ENCODE measurements at places on chromosomes 7 and 10. TPM values are rescaled to one million over a fixed set of nuclear protein-coding genes. Genes with fewer than 3 reads are reported as not detected.
A peak's percentile ranks its signal among the peaks of the same experiment; 100 is the strongest.

GRCh38 chr7:118214833-118215182 is 9.7 kb upstream of the ANKRD7 start:
- H3K36me3 ChIP-seq, result no peaks in the 10 kb centered on the region
- peak overlapping the region; percentile 63 for H3K4me3 ChIP-seq
- DNase-seq, result no peak

DNA sequence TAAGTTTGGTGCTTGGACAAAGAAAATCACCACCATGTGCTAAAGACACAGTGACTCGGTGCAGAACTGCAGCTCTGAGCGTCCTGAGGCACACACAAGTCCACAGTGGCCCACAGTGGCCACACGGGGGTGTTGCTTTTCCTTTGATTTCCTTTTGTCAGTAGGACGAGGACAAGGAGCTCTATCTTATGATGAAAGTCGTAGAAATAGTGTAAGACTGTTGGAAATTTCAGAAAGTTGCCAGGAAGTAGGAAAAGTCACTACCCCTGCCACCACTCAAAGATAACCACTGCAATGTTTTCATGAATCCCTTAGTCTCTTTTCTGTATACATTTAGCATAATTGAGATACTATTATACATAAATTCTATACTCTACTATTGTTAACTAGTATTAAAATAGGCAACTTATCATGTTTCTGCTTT is 146.0 kb downstream of the TNS3 start:
- H3K27me3 ChIP-seq, result no peaks in the 10 kb centered on the region
- no peak for DNase-seq
- no peaks in the 10 kb centered on the region for H3K4me1 ChIP-seq
- H3K36me3 ChIP-seq, result peaks cover 31% of the 10 kb centered on the region
- H3K27ac ChIP-seq, result no peak overlapping the region

- H3K27ac ChIP-seq, result no peak overlapping the region
- no peaks in the 10 kb centered on the region for H3K36me3 ChIP-seq
- H3K4me1 ChIP-seq, result no peaks in the 10 kb centered on the region
- no peaks in the 10 kb centered on the region for H3K27me3 ChIP-seq
- no peak for DNase-seq
These were observed 1.8 kb upstream of the RPA3 start for GRCh38 chr7:7720193-7720592.

GRCh38 chr10:75492173-75492925 is 60.9 kb downstream of the LRMDA start:
- H3K27me3 ChIP-seq, result no peaks in the 10 kb centered on the region
- H3K27ac ChIP-seq, result no peak overlapping the region
- H3K4me3 ChIP-seq, result no peak overlapping the region
- DNase-seq, result no peak
- no peaks in the 10 kb centered on the region for H3K4me1 ChIP-seq

DNA sequence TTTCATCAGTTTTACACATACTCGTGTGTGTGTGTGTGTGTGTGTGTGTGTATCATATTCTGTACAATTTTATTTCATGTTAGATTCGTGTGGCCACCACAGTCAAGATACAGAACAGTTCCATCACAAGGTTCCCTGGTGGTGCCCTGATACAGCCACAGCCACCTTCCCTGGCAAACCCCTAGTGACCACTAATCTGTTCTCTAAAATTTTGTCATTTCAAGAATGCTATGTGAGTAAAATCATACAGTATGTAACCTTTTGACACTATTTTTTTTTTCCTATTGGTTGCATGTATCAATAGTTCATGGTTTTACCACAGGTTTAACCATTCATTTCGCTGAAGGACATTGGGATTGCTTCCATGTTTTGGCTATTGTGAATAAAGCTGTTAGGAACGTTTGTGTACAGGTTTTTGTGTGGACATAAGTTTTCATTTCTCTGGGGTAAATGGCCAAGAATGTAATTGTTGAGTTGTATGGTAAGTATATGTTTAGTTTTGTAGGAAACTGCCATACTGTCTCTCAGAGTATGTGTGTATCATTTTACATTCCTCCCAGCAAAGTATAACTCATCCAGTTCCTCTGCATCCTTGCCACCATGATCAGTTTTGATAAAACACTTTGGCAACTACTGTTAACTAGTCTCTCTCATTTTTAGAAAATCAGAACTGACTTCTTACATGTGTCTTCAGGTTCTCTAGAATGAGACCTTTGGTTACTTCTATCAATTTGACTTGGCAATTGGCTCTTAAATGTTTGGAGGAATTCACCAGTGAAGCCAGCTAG is 20.6 kb downstream of the KLHDC10 start:
- no peak for DNase-seq
- H3K4me3 ChIP-seq, result no peak overlapping the region
- H3K27me3 ChIP-seq, result no peaks in the 10 kb centered on the region
- H3K27ac ChIP-seq, result no peak overlapping the region
- H3K4me1 ChIP-seq, result no peaks in the 10 kb centered on the region
- no peaks in the 10 kb centered on the region for H3K36me3 ChIP-seq

GRCh38 chr7:157703534-157704195 is 366.9 kb downstream of the DNAJB6 start:
- no peak overlapping the region for H3K27ac ChIP-seq
- DNase-seq, result no peak
- H3K4me3 ChIP-seq, result no peak overlapping the region
- no peaks in the 10 kb centered on the region for H3K4me1 ChIP-seq
- H3K36me3 ChIP-seq, result no peaks in the 10 kb centered on the region
- no peaks in the 10 kb centered on the region for H3K27me3 ChIP-seq

Gene ACTL6B
- total RNA-seq, result not detected

- H3K36me3 ChIP-seq, result no peaks in the 10 kb centered on the region
- H3K27ac ChIP-seq, result no peak overlapping the region
- DNase-seq, result no peak
- H3K4me1 ChIP-seq, result peaks cover 3% of the 10 kb centered on the region
- no peak overlapping the region for H3K4me3 ChIP-seq
These were observed 1356.8 kb downstream of the XPNPEP1 start for GRCh38 chr10:108566316-108567107.

DNA sequence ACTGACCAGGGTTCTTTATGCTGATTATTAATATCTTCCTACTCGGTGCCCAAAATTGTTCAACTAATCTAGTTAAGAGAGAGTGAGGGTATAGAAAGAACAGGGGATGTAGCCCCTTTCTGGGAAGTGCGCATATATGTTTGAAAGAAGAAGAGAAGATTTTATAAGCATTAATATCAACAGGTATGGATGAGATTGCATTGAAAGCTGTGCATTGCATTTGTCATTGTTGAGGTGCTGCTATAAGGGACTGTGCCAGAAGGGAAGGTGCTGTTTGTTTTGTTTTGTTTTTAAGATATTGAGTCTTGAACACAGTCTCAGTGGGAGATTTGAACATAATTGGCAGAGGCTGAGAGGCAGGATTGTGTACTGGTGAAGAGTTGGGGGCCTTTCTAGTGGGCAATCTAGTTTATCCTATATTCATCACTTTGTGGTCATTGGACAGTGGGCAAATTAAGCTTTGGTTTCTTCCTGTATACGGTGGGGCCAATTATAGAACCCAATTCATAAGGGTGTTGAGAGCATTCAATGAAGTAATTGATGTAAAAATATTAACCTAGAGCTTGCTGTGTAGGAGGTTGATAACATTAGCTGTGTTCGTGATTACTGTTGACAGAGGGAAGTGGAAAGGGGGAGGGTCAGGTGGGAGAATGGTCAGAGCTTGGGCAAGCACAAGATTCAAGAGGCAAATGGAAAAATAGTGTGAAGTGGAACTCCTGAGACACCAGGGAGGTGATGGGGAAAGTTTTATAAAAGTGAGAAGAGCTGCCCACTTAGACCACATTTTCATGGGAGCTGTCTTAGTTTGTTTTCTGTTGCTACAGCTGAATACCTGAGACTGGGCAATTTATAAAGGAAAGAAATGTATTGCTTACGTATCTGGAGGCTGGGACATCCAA is 19.9 kb upstream of the PCGF5 start:
- no peaks in the 10 kb centered on the region for H3K27me3 ChIP-seq
- no peaks in the 10 kb centered on the region for H3K36me3 ChIP-seq
- DNase-seq, result no peak
- no peak overlapping the region for H3K4me3 ChIP-seq

DNA sequence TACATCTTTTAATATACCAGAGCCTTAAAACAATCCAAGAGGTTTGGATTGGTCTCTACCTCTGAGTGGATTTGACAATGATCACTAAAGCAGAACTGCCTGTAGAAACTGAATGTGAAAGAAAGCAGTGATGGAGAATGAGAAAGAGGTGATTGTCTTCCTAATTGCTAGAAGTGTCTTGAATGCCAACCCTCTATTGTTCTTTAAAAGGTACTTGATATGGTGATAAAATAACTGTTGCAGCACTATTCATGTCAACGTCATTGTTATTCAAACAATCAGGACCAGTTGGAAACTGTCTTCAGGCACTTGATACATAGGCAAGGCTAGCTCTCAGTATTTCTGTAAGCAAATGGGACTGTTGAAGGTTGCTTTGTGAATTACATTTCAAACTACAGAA is 47.9 kb upstream of the ITPRID1 start:
- no peak for DNase-seq
- no peaks in the 10 kb centered on the region for H3K27me3 ChIP-seq
- H3K27ac ChIP-seq, result no peak overlapping the region
- no peak overlapping the region for H3K4me3 ChIP-seq

Gene CDNF
- total RNA-seq, result 3.7 TPM

DNA sequence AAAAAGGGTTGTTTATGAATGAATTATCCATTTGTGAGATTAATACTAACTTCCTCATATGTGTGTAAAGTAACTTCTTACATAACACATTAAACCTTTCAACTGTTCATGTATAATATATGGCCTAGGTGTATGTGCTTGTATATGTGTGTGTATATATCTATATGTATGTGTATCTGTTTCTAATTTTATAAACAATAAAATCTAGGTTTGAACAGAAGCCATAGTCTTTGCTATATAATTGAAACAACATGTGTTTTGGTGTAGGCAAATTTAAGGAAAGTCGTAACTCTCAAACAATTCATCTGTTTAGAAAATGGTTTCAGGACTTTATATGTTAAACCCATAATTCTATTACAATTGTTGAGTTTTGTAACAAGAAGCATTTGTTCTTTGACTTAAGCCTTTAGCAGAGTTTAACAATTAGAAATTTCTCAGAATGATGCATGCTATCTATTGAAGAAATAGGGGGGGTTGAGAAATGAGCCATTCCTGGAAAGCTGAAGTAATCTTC is 103.3 kb downstream of the BBS9 start:
- H3K4me1 ChIP-seq, result peaks cover 5% of the 10 kb centered on the region
- no peak for DNase-seq
- H3K36me3 ChIP-seq, result no peaks in the 10 kb centered on the region
- H3K27me3 ChIP-seq, result no peaks in the 10 kb centered on the region
- H3K27ac ChIP-seq, result no peak overlapping the region
- no peak overlapping the region for H3K4me3 ChIP-seq

GRCh38 chr10:94324609-94325233 is 38.0 kb downstream of the NOC3L start:
- H3K27ac ChIP-seq, result no peak overlapping the region
- peaks cover 13% of the 10 kb centered on the region for H3K36me3 ChIP-seq
- H3K4me1 ChIP-seq, result peaks cover 23% of the 10 kb centered on the region
- H3K4me3 ChIP-seq, result no peak overlapping the region
- no peaks in the 10 kb centered on the region for H3K27me3 ChIP-seq
- DNase-seq, result no peak

- H3K4me1 ChIP-seq, result peaks cover 25% of the 10 kb centered on the region
- no peaks in the 10 kb centered on the region for H3K36me3 ChIP-seq
- DNase-seq, result no peak
- H3K27me3 ChIP-seq, result peaks cover 6% of the 10 kb centered on the region
- peak overlapping the region; percentile 12 for H3K4me3 ChIP-seq
These were observed 8.3 kb downstream of the EN2 start for GRCh38 chr7:155466142-155466813.

DNA sequence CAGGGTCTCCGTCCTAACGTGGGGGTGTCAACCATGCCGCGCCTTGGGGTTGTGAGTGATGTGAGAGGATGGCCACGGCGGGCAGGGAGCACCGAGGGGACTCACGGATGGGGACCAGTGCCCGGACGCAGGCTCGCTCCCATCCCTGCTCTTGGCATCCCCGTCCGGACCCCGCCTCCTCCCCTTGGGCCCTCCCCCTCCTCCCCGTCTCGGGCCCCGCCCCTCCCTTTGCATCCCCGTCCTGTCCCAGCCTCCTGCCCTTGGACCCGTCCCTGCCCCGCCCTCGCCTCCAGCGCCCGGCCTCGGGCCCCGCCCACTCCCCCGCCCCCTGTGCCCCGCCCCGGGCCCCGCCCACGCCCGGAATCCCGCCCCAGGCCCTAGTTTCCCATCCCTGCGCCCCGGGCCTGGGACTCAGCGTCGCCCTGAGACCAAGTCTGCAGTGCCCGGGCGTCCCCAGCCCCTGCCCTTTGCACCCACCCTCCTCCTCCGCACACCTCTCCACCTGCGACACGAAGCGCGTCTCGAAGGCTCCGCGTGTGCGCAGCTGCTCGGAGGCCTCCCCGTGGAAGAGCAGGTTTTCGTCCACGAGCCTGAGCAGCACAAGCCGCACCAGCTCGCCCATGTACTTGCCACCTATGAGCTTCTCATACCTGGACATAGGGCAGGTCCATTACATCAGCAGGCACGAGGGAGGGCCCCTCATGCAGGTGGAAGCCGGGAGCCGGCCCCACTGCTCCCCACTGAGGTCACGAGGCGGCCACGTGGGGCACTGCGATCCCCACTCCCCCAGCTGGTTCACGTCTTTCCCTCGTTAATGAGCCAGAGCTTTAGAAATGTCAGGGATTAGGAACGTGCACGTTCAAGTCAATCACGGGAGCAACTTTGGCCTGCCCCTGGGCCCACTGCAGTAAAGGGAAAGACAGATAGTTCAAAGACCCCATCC is 5.1 kb upstream of the MYL7 start:
- no peak overlapping the region for H3K27ac ChIP-seq
- H3K36me3 ChIP-seq, result no peaks in the 10 kb centered on the region
- DNase-seq, result no peak
- H3K4me3 ChIP-seq, result peak overlapping the region; percentile 66
- H3K27me3 ChIP-seq, result no peaks in the 10 kb centered on the region

Data from esophagus muscularis mucosa (tissue), 4 donors.